ENCODE measurements at places on chromosomes 12 and 14.

DNA sequence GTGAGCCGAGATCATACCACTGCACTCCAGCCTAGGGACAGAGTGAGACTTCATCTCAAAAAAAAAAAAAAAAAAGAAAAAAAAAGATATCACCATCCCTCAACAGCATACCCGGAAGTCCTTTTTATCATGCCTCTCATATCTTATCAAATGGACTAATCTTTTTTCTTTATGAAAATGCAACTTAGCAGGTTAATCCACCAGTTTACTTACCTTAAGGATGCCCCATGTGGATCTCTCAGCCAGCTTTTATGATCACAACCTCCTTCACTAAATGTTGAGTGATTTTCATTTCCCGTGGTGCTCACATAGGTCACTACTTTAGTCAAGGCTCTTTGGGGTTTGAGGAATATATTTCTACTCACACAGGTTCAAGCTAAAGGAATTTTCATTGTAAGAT lies 248.8 kb upstream of the TBX3 start:
- no peak for DNase-seq

DNA sequence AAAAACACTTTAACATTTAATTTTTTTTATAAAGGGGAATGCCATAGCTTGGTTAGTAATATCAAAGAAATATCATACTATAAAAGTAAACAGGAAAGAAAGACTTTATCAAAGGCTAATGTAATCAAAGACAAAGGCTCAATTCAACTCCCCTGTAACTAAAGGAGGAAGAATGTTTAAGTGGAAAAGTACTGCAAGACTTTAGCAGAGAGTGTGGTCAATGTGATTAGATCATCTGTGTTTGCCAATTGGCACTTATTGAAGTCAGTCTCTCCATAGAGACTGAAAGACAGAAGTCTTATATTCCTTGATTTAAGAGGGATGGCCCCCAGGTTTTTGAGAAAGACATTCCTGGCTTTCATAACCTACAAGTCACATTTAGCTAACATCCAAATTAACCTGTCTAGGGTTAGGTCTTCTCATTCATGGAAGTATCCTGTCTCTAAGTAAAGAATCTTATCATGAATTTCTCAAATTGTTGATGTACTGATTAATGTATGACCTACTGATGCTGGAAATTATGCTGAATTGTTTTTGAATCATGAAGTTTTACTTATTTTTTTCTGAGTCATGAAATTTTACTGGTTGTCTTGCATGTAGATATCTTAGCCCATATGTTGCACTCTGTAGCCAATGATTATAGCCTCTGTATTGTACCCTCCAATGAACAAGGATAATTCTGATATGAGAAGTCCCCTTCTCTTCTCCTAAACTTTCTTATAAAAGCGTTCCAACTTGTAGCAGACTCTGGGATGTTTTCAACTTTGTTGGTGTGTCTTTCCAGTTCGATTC lies 65.4 kb downstream of the ATXN7L3B start:
- DNase-seq: no peak

DNA sequence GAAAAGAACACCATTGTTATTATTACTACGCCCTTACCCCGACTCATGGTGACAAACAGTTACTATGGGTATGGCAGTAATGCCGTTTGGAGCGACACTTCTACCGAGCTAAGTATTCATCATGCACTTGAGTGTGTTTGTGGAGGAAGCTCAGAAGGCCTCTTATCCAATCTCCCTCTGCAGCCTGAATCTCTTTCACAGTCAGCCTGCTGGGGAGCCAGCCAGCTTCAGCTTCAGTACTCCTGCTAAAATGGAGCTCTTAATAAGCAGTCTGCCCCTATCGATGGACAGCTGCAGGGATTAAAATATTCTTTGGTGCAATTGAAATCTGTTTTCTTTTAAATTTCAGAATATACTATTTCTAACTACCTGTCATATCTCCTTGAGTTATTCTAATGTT lies 24.7 kb upstream of the ATP5MC2 start:
- DNase-seq: no peak

DNA sequence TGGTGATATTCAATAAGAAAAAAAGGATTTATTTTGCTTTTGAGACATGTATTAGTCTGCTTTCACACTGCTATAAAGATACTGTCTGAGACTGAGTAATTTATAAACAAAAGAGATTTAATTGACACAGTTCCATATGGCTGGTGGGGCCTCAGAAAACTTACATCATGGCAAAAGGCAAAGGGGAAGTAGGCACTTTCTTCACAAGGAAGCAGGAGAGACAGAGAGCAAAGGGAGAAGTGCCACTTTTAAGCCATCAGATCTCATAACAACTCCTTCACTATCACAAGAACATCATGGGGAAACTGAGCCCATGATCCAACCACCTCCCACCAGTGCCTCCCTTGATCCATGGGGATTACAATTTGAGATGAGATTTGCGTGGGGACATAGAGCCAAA lies 43.9 kb downstream of the BHLHE41 start:
- DNase-seq: no peak

DNA sequence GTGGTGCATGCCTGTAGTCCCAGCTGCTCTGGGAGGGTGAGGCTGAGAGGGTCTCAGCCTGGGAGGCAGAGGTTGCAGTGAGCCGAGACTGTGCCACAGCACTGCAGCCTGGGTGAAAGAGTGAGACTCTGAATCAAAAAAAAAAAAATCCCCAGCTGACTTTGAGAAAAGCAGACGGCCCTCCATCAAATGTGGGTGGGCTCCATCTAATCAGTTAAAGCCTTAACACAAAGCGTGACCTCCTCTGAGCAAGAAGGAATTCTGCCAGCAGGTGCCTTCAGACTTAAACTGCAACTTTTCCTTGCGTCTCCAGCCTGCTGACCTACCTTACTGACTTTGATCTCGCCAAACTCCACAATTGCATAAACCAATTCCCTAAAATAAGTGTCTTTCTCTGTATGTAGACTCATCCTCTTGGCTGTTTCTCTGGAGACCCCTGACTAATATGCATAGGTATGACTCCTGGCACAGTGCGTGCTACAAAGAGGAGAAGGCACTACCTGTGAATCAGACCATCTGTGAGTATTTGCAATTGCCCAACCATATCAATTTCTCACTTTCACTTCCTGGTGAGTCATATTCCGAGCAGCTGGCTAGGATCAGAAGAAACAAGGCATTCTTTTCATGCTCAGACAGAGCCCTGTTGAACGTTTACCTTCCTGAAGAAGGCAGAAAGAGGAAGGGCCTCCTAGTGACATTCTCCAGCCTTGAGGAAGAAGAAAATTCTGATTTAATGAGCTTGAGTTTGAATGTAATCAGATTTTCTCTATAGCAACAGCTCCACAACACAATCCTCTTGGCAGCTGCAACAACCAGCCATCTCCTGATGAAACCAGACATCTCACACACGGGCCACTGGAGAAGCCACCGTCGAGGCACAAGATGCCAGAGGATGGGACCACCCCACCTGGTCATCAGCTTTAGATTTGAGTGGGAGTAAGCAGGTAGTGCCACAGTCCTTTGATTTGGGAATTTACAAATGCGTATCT lies 54.3 kb downstream of the CLMN start:
- DNase-seq: no peak

DNA sequence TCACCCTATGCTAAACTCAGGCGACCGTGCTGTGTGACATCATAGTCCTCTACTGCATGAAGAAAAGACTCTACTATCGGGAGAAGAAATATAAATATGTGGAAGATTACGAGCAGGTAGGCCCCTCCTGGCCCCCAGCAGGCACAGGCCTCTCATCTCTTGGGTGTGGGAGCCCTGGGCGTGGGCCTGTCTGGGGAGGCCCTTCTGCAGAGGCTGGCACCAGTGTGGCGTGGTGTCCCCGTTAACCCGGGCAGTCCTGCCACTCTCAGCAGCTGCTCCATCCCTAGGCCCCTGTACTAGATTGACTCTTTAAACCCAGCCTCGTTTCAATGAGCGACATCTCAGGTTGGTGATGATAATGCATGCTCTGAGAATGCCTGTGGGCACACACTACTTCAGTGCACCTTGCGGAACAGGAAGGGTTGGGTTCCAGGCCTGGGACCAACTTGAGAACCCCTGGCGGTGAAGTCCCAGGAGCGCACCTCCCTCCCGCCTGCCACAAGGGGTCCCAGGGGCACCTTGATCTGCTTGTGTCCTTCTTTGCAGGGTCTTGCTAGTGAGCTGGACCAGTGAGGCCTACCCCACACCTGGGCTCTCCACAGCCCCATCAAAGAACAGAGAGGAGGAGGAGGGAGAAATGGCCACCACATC lies 23.2 kb downstream of the P2RX4 start:
- no peak for DNase-seq

GRCh38 chr12:116293687-116294453 lies 16.4 kb upstream of the MED13L start:
- no peak for DNase-seq

GRCh38 chr12:6364044-6364374 lies 11.4 kb downstream of the SCNN1A start:
- no peak for DNase-seq

DNA sequence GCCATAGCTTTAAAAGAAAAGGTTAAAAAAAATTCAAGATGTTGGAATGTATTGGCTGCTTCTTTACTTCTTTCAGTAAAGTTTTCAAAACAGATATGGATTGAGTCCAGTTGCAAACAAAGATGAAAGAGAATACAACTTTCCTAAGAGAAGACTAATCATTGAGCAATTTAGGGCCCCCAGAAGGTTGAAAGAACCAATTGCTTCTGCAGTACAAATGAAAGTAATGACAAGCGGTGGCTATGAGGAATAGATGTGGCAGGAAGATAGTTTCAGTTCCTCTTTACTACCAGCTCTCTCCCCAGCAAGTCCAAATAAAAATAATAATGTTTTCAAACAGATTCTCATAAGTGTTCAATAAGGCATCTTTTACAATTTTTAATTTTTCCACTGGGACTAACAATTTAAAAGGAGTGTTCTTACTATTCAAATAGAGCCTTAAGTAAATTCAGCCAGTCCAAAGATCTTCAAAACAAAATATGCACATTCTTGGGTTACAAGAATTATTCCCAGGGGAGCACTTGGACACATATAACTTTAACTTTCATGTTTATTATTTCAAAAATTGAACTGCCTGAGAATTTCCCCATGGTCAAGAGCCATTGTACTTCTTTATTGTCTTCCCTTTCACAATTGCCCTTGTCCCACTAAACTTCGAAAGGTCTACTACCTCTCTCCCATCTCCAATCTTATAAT lies 62.3 kb upstream of the PPP1R12A start:
- DNase-seq: no peak

DNA sequence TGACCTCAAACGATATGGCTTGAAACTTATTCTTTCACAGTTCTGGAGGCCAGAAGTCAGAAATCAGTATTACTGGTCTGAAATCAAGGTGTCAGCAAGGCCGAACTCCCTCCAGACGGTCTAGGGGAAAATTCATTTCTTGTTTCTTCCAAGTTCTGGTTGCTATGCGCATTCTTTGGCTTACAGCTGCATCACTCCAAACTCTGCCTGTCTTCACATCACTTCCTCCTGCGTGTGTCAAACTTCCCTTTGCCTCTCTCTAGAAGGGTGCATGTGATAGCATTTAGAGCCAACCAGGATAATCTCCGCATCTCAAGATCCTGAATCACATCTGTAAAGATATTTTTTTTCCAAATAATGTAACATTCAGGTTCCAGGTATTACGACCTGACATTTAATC lies 62.8 kb downstream of the DENND5B start:
- DNase-seq: no peak

DNA sequence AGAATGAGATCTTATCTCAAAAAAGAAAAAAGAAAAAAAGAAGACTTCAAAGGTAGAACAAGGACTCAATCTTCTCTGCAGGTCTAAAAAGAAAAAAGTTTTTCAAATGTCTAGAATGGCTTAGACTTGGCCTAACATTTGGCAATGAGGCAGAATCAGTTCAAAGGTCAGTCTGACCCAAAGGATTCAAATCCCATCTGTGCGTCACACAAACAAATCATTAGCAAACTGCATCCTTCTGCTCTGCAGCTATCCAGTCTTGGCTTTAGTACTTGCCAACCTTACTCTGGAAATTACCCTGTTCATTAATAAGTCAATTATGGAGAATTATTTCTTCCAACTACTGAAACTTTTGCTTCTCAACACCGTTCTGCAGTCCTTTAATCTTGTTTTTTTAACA lies 3.1 kb downstream of the YAF2 start:
- no peak for DNase-seq

All from CMK (cell line).